ENCODE measurements at places on chromosomes 11 and 22.

- DNase-seq, result peak; percentile 44
Observed at GRCh38 chr11:80297858-80298632, 857.2 kb upstream of the TENM4 start.

DNA sequence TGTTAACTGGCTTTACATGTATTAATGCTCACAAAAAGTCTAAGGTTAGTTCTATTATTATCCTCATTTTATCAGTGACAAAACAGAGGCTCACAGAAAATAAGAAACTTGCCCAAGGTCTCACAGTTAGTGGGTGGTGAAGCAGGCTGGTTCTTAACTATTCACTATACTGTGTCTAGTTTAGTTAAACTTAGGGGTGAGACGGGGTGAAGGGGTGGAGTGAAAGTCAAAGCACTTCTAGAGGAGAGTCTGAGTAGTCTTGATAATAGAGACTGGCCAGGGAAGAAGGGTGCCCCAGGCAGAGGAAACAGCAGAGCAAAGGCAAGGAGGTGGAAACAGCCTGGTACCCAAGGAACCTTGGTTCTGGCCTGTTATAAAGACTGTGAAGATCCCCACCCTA lies 4.0 kb downstream of the ASCC2 start:
- no peak for DNase-seq

DNA sequence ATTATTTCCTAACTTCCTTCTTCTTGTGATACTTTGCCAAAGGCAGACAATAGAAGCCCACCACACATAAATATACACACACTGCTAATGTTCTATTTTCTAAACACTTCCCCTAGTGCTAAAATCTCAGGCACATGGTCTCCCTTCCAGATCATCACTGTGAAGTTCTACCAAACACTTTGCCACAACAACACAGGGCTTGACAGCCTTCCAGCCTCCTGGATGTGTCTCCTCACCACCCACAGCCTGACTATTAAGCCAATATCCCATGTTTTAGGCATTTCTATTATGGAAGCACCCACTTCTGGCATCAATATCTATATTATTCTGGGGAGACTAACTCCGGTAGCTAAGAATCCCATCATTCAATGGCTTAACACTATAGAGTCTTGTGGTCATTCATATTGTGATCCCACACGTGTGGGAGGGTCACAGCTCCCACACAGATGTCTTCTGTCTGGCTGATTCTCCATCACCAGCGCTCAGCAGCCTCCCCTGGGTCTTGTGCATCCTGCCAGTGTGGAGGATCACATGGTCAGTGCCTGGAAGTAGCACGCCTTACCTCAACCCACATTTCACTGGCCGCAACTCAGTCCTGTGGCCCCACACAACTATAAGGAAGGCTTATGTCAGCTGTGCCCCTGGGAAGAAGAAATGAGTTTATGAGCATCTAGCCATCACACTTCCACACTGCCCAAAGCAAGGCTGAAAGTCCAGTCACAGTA lies 29.0 kb downstream of the SPATA19 start:
- DNase-seq, result no peak

- peak; percentile 16 for DNase-seq
Observed at GRCh38 chr11:106275151-106275550, 197.7 kb downstream of the AASDHPPT start.

- DNase-seq, result no peak
Observed at GRCh38 chr22:17135153-17135760, 14.1 kb upstream of the TMEM121B start.

- no peak for DNase-seq
Observed at GRCh38 chr22:39664485-39665200, 94.1 kb downstream of the CACNA1I start.

DNA sequence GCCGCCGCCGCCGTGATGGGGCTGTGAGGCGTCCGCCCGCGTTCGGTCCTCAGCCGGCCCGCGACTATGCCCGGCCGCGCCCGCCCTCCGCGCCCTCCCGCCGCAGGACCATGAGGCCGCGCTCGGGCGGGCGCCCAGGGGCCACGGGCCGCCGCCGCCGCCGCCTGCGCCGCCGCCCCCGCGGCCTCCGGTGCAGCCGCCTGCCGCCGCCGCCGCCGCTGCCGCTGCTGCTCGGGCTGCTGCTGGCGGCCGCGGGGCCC lies 215 bp downstream of the ZNRF3 start:
- no peak for DNase-seq

GRCh38 chr11:2269601-2270321 lies 627 bp downstream of the ASCL2 start:
- peak; percentile 39 for DNase-seq

DNA sequence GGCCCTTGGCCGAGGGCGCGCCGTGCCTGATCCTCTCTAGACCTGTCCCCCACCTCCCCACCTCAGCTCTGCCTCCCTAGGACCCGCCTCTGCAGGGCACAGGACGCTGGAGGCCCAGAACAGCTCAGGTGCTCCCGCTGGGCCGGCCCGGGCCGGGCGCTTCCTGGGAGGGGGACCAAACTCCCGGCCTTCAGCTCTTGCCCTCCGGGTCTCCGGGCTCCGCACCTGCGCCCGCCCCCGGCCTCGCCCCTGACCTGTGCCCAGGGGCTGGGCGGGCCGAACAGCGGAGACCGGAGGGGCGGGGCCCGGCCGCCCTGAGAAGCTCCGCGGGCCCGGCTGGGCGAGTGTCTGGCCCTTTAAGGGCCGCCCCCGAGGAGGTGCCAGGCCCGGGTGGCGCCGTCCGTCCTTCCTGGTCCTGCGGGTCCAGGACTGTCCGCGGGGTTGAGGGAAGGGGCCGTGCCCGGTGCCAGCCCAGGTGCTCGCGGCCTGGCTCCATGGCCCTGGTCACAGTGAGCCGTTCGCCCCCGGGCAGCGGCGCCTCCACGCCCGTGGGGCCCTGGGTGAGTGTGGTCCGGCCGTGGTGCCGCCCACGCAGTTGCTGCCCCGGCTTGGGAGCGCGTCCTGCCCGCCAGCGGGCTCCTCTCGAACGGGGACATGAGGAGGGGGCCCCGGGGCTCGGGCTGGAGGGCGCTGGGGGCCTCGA lies at the start of gene SSH3:
Gene SSH3 (plus strand): TSS at position 399 of the 703 bp plus-strand sequence. CDS start 96 bp downstream, at position 495.
- peak; percentile 67 for DNase-seq

- DNase-seq, result no peak
Observed at GRCh38 chr11:128891913-128892398, 800 bp downstream of the KCNJ5 start.

GRCh38 chr11:86511086-86511551 lies 136.4 kb downstream of the CCDC81 start:
- peak; percentile 73 for DNase-seq

GRCh38 chr11:63779039-63779438 lies 10.5 kb upstream of the ZFTA start:
- DNase-seq, result peak; percentile 31

DNA sequence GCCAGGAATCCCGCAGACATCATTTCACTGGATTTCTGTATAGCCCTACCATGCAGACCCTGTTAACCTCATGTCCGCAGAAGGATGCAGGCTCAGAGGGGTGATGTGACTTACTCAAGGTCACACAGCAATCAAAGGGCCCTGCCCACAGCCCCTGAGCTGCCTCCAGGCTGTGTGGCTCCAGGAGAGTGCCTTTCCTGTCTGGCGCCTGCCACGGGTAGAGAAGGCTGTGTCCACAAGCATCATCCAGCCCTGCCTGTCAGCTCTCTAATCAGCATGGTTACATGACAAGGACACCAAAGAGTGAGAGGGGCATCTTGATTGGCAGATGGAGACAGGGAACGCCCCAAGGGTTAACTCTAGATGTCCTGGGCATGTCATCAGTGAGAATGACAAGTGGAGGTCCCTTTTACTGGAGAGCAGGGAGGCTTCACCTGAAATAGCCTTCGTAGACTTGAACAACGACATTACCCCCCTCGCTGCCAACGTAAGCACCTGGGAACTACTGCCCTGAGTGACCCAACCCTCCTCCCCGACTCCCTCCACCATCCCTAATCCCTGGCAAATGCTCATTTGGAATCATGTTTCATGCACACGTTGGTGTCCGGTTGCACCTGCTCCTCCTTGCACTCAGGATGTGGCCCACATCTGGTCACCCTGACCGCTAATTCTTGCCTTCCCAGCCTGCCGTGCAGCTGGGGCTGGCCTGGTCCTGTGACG lies 6.9 kb downstream of the FGF19 start:
- DNase-seq, result no peak

DNA sequence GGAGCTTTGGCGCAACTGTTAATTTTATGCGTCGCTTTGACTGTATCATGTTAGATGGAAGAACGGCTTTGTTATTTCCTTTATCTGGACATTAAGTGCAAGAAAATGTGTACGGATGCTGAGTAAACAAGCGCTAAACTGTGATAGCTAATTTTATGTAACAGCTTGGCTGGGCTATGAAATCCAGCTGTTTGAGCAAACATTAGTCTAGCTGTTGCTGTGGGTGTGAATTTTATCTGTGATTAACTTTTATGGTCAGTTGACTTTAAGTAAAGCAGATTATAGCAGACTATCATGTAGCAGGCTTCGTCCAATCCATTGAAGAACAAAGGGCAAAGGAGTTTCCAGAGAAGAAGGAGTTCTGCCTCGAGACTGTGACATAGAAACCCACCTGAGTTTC lies 14.0 kb downstream of the OR8A1 start:
- no peak for DNase-seq

DNA sequence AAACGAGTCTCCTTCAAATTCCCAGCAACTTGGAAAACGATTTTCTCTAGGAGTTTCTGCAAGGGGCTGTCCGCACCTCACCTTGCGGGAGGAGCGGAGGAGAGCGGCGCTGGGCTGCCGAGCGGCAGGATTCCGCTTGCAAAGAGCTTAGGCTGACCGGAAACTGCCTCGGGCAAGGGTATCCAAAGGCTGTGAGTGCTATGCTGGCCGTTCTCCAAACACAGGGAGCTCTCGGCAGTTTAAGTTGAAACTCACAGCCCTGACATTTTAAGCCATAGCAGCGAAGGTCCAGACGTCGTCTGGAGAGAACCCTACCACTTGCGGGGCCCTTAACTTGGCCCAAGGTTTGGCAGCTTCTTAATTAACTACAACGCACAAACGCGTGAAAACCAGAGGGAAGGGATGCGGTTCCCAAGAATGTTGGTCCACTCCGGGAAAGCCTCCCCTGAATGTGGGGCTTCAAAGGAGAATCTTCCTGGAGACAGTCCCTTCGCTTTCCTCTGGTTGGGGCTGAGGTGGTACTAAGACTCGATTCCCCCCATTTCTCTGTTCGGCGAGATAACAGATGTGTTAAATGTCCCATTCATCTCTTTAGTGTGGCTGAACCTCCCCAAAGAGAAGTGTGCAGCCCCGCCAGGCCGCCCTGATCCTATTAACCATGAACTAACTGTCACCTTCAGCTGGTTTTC lies 1.1 kb upstream of the DBX1 start:
- no peak for DNase-seq

DNA sequence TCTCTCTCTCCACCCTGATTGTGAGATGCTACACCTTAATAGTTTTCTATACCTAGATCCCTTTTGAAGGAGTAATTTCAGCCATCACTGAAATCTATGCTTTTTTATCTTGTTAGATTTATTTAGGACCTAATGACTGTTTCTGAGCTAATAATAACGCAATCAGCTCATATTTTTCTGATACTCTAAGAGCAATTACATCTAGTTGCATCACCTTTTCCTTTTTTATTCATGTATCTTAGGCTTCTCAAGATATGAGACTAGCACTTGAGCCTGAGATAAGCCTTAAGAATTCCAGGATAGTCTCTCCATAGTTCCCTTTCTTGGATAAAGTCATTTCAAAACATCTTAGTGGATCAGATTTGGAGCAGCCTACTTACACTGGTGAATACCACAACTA lies 25.1 kb upstream of the CAVIN3 start:
- no peak for DNase-seq

DNA sequence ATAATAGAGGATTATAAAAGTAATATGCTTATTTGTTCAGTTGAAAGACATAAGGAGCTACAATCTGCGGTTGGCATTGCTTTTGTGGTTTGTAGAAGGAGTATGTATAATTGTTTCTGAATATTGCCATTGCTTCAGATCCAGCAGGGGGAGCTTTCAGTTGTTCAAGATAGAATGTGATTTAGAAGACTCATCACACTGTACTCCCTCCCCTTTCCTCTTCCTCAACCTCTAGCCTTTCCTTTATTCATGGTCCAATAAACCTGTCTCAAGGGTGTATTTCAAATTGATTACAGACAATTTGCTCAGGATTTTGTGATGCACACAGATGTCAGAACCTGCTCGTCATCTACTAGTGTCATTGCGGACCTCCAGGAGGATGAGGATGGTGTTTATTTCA lies 9.8 kb downstream of the PRMT3 start:
- peak; percentile 70 for DNase-seq

- no peak for DNase-seq
Observed at GRCh38 chr22:43302531-43303041, 40.6 kb downstream of the SCUBE1 start.

DNA sequence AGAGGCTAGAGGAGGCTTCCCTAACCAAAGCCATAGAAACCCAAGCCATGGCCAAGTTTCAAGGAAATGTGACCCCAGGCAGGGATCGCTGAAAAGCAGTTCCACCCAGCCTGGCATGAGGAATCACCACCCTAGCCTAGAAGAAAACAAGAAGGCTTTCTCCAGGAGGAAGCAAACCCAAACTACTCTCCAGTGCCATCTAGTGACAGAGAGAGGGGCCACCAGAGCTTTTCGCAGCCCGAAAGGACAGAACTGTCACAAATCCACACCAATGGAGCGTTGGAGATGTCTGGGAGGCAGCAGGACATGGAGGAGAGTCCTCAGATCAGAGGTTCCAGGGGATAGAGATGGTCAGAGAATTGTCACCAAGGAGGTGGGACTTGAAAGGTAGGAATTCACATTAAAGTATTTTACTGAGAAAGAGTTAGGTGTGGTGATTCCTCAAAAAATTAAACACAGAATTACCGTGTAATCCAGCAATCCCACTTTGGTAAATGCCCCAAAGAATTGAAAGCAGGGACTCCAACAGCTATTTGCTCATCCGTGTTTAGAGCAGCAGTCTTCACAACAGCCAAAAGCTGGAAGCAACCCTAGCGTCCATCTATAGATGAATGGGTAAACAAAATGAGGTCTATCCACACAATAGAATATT lies 67.3 kb upstream of the NUP50 start:
- DNase-seq, result peak; percentile 65

DNA sequence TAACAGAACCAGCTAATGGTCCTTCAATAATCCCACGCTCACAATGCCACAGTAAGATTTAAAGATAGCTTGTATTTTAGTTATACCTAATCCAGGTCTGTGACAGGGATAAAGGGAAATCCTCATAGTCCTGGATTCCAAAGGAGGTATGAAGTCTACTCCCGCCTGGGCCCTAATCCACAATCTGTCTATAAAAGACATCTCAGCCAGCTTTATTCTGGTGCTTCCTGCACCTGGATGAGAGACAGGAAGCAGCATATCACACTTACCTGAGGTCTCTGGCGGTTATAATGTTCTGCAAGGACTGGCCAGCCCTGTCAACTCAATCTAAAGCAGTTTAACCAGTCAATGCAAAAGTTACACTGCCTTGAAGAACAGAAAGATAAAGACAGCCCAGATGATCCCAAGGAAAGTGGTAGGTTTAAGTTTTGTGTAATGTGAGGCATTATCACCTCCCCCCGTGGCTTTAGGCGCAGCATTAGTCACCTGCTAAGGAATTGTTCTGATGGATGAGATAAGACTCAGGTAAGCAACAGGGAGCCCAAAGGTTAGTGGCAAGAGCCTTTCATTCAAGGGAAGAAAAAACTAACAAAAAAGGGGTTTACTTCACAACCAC lies 57.6 kb downstream of the PLEKHA7 start:
- no peak for DNase-seq

All from cardiac fibroblast (primary cell).